ENCODE measurements at places on chromosomes 4 and X. TPM values are rescaled to one million over a fixed set of nuclear protein-coding genes. Genes with fewer than 3 reads are reported as not detected.

- DNase-seq, result no peak
Observed at GRCh38 chr4:118120120-118120760, 86.0 kb downstream of the NDST3 start.

DNA sequence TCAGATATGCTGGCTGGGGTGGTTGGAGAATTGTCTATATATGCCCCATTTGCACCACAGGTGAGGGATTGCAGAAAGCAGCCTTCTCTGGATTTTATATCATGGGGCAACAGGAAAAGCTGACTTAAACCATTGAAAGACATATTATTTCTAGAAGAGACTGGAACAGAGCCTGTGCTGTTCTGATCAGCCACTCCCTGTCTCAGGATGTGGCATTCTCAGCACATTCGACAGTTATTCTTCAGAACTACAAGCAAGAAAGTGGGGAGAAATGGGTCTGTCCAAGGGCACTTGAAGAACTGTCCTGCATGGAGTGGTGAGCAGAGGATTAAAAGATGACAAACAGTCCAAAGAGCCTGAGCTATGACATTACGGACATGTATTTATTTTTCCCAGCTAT is 67.8 kb upstream of the EPHA5 start:
- no peak for DNase-seq

DNA sequence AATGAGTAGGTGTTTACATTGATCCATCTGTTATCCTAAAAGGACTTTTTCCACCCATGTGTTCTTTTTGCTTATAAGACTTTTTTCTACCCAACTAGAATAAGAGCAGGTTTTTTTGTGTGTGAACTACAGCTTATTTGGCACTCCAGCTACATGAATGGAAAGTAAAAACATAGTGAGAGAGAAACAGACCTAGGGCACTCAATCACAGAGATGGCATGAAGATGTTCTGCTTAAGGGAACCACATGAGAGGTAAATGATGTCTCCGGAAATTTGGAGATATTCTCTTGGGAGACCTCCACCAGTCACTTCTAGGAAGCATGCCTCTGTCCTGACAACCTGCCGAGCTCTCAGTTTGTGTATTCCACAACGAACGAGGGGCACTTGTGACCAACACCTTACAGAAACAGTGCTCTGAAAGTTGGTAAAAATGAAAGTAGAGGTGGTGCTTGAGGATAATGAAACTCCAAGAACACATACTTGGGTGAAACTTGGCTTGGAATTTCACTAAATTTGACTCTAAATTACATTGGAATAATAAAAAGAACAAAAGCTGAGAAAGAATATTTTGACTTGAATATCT is 788.4 kb upstream of the GALNTL6 start:
- no peak for DNase-seq

The TMEM144 gene
- 3.4 TPM for total RNA-seq

DNA sequence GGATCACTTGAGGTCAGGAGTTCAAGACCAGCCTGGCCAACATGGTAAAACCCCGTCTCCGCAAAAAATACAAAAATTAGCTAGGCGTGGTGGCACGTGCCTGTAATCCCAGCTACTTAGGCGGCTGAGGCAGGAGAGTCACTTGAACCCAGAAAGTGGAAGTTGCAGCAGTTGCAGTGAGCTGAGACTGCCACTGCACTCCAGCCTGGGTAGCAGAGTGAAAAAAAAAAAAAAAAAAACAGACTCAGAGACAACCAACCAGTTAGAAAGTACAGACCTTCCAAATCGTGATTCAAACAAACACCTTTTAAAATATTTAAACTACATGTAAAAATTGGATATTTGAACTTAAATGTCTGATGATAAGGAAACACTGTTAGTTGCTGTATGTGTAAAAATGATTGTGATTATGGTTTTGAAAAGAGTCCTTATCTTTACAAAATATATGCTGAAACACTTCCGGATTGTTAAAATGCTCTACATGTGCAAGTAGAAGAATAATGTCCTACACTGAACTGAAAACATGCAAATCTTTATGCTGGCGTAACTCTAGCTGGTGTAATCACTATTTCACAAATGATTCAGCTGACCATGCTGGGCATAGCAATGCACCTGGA is 37.8 kb downstream of the SH3KBP1 start:
- no peak for DNase-seq

- no peak for DNase-seq
Observed at GRCh38 chrX:35858361-35858760, 60.2 kb downstream of the MAGEB16 start.

GRCh38 chr4:52637116-52637515 is 22.0 kb downstream of the USP46 start:
- no peak for DNase-seq

- DNase-seq, result no peak
Observed at GRCh38 chr4:35793045-35793722, 451.1 kb downstream of the ARAP2 start.

The GPR34 gene
- 0.87 TPM for total RNA-seq

DNA sequence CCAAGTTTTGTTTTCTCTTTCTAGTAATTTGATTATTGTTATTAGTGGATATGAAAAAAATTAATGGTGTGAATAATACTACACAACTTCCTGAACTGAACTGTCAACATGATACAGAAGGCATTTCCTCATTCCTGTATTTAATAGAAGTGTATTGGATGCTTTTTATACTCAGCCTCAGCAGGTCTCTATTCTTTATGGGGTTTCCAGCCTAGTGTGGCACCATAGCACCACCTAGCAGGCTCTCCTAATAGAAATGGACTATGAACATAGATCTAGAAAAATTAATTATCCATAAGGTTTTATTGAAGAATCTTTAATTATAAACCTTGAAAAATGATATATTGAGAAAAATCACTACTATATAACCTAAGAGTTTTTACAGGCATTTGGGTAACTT is 52.4 kb downstream of the GLRB start:
- no peak for DNase-seq

GRCh38 chrX:153539171-153539978 is 21.9 kb downstream of the ATP2B3 start:
- no peak for DNase-seq

- no peak for DNase-seq
Observed at GRCh38 chrX:2697741-2698299, 6.7 kb downstream of the CD99 start.

The RASGEF1B gene
- 17.7 TPM for total RNA-seq

The CPE gene
- 50.4 TPM for total RNA-seq

DNA sequence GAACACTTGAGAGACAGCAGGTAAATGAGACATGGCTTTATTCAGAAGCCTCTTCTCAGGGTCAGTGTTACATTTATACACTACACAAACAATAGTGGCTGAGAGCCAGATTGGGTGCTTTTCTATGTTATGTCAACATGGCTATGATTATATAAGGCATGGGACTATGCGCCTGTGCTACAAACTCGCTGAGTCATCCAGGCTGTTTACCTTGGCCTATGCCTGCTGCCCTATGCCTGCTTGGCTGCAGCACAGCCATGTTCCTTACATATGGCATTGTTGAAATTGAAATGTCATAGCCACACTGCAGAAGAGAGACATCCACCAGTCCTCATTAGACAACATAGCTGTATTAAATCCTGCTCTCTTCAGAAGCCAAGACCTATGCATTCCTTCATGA is 236.3 kb upstream of the NWD2 start:
- DNase-seq, result no peak

The RIBC1 gene
- 1.1 TPM for total RNA-seq
